ENCODE measurements at places on chromosomes 1 and 21.
A peak's percentile ranks its signal among the peaks of the same experiment; 100 is the strongest.

- DNase-seq, result peak; percentile 61
These were observed 2.8 kb downstream of the RGS16 start for GRCh38 chr1:182601416-182601786.

- DNase-seq, result no peak
These were observed 6.6 kb upstream of the TINAGL1 start for GRCh38 chr1:31569596-31570173.

DNA sequence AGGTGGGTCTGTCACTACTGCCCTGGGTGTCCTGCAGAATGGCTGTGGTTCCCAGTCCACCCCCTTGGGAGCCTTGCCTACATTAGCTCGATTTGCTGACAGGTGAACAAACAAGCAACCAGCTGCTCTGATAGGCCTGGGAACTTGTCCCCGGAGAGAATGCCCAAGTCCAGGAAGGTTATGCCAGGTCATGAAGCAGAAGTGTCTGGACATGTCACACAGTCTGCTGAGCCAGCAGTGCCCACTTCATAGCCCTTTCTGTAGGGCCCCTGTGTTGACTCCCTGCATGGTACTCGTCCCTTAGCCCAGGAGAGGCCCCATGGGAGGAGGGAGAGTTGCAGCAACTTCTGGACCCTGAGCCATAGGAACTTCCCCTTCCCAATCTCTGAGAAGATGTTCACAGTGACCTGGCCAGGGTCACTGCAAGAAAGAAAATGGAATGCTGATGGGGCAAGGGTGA is 31.0 kb downstream of the UCK2 start:
- DNase-seq, result no peak

- no peak for DNase-seq
These were observed 41.8 kb upstream of the RALGPS2 start for GRCh38 chr1:178683291-178683690.

- no peak for DNase-seq
These were observed 107.7 kb downstream of the MAB21L3 start for GRCh38 chr1:116218922-116219321.

GRCh38 chr21:41923186-41923585 is 30.6 kb downstream of the C2CD2 start:
- no peak for DNase-seq

- DNase-seq, result no peak
These were observed 15.7 kb downstream of the FHAD1 start for GRCh38 chr1:15262706-15263105.

DNA sequence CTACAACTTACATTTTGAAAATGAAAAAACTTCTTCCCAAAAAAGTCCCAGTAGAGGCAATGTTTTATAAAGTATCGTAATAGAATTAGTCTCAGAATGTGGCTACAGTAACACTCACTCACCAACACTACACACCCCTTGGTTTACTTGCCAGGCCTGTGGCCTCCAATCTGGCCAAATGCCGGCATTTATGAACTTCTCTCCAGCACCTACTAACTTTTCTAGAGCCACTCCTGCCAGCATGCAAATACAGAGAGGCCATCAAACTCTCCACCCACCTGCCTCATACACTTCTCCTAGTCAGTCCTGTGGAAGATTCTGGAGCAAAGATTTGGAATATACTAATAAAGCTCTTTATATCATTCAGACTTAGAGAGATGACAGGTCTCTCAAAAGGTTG is 32.3 kb downstream of the STPG1 start:
- no peak for DNase-seq

DNA sequence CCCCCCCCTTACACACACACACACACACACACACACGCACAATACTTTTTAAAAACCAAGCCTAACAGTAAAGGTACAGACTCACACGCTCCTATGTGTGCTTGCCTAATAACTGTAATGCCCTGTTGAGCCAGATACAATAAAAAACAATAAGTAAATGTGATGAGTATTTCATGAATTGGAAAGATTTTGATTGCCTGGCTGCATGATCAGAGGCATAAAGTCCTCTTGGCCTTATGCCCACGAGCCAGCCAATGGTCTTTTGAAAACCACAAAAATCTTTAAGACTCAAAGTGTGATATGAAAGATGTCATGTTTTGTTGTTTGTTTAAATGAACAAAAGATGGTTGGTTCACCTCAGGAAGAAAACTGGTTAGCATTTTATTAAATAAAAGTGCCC is 441.9 kb upstream of the ZRANB2 start:
- DNase-seq, result no peak

- no peak for DNase-seq
These were observed 2.3 kb downstream of the TNNT2 start for GRCh38 chr1:201375169-201375568.

DNA sequence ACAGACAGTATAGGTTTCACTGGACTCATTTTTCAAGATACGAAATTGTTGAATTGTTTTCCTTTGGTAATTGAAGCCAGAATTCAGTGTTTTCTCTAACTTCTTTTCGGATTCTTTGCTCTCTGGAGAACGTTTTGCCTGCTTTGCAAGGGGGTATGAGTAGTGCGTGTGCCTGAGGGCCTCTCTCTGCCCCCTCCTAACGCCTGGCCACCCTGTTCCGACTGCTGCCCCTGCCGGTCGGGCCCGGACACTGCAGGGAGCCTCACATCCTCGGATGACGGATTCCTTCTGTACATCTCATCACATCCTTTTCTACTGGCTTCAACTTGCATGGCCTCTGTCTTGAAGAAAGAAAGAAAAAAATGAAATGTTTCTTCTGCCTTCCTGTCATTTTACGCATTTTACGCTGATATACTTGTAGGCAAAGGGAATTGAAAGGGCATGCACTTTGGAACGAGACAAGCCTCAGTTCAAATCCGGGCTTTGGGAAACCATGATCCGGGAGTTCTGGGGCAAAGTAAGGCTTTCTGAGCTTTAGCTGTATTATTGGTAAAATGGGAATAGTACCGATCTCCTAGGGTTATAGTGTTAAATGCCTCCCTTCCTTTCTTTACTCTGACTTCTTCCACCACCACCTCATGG is 65.1 kb downstream of the DISC1 start:
- no peak for DNase-seq

DNA sequence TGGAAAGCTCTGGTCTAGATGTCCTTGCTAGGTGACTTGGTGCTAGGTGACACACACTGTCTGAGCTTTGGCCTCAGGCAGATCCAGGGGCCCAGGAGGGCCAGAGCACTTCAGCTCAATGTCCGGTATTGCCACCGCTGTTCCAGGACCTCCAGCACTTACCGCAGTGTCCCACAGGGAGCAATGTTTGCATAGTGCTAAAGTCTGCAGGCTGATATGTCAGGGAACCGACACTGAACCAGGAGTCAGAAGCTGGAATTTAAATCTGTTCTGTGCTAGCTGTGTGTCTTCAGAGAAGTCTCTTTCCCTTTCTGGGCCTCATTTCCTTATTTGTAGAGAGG is 19.3 kb downstream of the DHCR24 start:
- DNase-seq, result no peak

DNA sequence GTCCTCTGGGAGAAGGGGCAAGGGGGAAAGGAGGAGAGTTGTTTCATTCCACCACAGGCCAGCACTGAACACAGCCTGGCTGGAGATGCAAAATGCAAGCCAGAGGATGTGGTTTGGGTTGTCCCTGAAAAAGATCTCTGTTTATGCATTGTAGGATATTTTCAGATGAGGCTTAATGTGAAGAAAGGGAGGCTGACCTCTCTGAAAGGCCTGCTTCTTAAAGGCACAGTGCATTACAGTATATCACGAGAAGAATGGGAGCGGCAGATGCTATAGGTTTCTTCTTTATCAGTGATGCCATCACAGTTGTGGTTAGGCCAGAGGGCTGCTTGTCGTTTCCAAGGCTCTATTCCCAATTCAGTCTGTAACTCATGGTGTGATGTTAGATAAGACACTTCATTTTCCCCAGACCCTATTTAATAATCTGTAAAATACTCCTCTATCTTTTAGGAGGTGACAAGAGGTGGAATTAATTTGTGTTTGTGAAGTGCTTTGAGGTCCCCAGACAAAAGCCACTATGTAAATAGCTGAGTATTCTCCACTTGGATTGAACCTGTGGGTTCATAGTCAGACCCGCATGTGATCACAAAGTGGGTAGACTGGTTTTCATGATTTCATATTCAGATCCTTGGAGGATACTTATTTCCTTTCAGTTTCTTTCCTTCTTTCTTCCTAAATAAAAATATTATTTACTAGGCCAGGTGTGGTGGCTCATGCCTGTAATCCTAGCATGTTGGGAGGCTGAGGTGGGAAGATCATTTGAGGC is 76.5 kb upstream of the WDR26 start:
- DNase-seq, result no peak

DNA sequence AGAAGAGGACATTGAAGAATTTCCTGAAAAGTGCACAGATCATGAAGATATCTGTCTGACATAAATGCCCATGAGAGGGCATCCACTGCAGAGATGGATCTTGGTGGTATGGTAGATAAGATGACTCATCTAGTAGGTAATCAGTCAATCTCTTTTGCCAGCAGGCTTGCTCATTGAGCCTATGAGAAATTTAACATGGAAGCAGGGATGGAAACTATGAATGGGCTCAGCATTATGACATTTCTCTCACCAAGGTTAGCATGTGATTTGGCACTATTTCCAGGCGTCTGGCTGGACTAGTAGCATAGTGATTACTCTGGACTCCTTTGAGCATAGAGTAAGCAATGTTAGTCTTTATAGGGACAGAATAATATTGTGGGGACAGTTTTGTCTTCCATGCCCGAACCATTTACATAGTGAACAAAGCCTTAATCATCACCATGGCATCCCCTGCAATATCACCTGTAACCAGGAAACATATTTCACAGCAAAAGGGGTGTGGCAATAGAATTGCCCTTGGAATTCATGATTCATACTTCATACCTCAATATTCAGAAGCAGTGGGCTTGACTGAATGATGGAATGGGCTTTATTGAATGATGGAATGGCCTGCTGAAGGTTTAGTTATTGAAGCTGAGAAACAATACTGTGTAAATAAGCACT is 7.3 kb downstream of the OR2C3 start:
- peak; percentile 47 for DNase-seq

GRCh38 chr21:33036430-33037162 is 10.9 kb downstream of the OLIG2 start:
- no peak for DNase-seq

- DNase-seq, result no peak
These were observed 236.9 kb upstream of the DPYD start for GRCh38 chr1:98157524-98158313.

DNA sequence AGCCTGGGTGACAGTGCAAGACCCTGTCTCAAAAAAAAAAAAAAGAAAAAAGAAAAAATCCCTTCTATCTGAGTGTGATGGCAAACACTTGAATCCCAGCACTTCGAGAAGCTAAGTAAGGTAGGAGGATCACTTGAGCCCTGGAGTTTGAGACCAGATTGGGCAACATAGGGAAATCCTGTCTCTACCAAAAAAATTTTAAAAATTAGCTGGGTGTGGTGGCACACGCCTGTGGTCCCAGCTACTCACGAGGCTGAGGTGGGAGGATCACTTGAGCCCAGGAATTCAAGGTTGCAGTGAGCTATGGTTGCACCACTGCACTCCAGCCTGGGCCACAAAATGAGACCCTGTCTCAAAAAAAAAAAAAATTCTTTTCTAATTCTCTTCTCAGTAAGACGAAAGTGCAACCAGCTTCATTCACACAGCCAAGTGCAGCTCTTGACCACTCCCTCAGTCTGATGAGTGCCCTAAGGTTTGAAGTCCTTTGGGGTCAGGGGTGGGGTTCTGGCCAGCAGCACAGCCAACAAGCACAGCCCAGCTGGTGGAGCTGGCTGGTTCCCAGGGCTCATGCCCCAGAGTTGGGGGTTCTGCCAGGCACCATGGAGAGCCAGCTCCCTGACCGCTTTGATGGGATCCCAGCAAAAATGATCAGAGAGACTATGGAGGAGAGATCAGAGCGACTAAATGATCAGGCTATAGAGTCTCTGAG is 8.0 kb downstream of the SLC2A5 start:
- DNase-seq, result no peak

GRCh38 chr21:44931501-44932407 is 8.1 kb upstream of the SLX9 start:
- no peak for DNase-seq

GRCh38 chr1:240619906-240620621 is 8.1 kb upstream of the GREM2 start:
- no peak for DNase-seq

DNA sequence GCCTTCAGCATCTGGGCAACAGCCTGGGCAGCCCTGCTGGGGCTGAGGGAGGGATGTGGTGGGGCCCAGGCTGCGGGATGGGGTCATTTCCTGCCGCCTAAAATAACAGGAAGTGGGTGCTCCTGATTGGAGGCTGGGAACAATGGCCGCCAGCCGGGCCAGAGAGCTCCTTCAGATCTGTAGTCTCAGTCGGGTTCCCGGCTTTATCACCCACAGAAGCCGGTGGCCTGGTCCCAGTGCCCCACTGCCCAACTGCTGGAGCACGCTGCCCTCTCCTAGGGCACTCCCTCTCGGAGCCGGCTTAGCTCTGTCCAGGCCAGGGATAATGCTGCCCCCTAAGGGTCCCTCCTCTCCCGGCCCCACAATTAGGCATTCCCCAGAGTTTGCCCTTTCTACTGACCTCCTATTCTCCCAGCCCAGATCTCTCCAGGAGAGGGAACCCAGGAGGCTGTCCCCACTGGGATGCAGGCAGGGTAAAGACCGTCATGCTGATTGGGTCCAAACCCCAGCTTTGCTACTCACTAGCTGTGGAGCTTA is 5.1 kb downstream of the MAP7D1 start:
- no peak for DNase-seq

- no peak for DNase-seq
These were observed 31.9 kb downstream of the PRKCZ start for GRCh38 chr1:2082064-2082463.

- DNase-seq, result no peak
These were observed 837 bp upstream of the USP21 start for GRCh38 chr1:161158316-161159010.

DNA sequence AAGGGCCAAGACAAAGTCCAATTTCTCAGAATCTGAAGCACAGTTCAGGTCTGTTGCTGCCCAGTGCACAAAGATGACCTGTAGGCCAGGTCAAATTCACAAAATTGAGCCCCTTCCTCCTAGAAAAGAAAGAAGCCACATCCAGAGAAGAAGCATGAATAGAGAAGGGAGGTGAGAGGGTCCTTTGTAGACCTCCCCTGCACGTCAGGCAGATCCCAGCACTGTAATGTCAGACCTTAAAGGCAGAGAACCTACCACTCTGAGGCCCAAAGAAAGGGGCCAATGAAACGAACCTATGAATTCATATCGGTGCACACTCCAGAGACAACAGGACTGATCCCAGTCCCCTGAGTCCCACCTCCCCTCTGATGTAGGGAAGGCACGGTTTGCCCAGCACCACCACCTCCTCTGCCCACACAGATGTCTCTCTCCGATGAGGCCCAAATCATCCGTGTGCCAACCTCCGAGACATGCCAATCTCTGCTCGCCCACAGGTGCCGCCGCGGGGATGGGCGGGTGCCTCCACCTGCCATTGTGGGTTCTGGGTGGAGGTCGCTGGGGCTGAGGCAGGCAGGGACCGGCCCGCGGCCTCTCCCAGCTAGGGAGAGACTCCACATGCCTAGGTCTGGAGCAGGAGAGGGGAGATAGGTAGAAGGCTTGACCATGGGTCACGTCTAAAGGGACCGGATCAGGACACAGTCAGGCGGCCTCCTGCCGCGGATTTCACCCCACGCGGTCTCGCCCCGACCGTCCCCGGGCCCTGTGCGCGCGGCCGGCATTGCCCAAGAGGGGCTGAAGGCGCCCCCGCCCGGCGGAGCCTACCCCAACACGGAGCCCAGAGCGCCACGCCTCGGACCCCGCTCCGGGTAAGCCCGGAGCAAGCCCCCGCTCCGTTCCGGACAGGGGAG is 42.1 kb downstream of the RRAGC start:
- DNase-seq, result no peak
